NCI-H2227 treated with DMSO at 0.1 percent for 48 hours (cell line): ENCODE measurements at places on chromosomes 1 and 21.

GRCh38 chr1:17370618-17371017 is 1.4 kb upstream of the PADI6 start:
- DNase-seq: no peak

- DNase-seq: no peak
Observed at GRCh38 chr1:44775930-44776729, 790 bp downstream of the RPS8 start.

GRCh38 chr21:42381347-42381984 is 14.4 kb downstream of the TMPRSS3 start:
- no peak for DNase-seq

- no peak for DNase-seq
Observed at GRCh38 chr1:247487057-247487456, 29.2 kb upstream of the OR2B11 start.

GRCh38 chr1:183244466-183244865 is 58.4 kb downstream of the LAMC2 start:
- DNase-seq: no peak

GRCh38 chr1:1019122-1019999 is 559 bp upstream of the AGRN start:
- peak; percentile 63 for DNase-seq
